ENCODE measurements at places on chromosomes 5 and 9.
A peak's percentile ranks its signal among the peaks of the same experiment; 100 is the strongest.

DNA sequence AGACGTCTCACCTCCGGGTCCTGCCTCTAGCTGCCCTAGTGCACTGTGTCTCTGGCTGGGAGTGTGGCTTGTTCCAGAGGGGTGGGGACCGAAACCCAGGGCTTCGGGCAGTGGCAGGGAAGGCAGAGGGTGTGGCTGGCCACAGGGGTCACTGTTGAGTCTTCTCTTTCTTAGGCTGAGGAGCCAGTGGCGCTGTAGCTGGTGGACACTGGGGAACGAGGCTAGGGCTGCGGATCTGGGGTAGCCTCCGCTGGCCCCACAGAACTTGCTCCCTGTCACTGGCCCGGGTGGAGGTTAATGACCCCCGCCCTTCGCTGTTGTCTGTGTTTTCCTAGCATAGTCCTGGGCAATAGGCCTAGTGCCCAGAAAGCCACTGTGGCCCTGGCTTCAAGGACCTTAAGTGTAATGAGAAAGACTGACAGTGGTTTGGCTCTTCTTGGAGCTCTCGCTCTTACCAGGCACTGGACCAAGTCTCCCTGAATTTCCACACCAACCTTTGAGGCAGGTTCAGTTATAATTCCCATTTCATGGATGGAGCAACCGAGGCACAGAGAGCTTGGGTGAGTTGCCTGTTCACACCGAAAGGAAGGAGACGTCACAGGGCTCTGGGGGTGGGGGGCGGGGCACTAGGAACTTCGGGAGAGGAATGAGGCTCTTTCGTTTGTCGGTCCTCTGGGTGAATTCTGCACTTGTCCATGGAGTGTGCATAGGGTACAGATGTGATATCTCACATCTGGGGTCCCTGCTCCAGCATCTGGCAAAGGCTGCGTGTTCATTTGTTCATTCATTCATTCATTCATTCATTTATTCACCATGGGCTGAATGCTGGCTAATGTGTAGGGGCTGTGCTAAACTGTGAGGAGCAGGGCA, 4.8 kb upstream of the IER5L start:
- no peak for DNase-seq

DNA sequence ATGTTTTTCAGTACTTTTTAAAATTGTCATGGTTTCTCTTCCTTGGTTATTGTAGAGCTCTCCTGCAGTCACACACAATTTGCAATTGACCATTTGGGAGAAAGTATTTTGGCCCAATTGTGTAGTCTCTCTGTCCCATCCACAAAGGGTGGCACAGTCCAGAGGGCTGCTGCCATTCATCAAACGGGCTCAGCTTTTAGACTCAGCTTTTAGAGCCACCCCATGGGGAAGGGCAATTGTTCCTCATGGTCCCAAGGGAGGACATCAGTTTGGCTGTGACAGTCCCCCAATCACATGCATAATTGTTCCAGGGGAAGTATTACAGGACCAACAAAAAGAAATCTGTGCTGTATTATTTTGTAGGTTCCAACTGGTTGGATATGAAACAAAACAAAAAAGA, 207.6 kb downstream of the ZNF462 start:
- DNase-seq = no peak

DNA sequence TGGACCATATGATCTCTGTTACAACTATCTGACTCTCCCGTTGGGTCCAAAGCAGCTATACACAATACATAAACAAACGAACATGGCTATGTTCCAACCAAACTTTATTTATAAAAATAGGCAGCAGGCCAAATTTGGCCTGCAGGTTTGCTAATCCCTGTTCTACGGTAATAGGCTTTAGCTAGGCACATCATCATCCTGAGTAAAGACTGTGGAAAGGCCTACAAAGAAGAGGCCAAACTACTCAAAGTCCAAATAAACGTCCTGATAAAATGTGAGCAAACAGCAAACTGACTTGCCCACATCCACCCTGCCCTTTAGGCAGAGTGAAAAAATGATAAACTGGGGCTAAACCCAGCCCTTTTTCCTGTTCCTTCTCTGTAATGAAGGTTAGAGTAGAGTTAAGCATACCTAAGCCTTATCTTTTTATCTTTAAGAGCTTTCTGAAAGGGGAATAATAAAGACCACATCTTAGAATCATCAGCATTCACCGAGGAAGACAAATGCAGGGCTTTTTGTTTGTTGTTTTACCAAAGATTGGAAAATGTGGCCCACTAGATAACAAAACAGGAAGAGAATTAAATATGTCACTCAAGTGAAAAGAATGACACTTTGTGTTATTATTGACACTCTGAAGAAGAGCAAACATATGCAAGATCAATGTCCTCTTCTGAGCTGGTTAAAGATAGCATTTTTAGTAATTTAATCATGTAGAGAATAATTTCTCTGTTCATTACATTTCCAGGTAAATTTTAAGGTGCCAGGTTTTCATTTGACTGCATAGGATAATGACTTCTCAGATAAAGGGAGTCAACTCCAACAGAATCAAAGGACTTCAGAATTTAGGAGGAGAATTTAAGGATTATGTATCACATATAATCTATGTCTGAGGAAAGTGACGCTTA, 160.0 kb upstream of the GNA14 start:
- DNase-seq = no peak

DNA sequence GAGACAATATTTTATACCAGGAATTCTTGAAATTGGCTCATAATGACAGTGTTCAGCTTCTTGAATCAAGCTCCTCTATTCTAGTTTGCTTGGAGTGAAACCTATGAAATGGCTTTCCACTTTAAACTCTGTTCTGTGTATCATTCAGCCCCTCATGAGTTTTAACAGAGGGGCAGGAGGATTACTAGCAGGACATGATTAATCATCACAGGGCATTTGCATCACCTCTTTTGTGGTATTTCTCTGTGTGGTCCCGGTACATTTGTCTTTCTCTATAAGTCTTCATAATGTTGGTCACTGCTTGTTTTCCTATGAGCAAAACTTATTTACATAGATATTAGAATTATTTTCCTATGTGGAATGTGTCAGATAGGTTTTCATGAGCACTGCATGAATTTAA, 21.2 kb downstream of the CAST start:
- DNase-seq = no peak

GRCh38 chr9:6232336-6232945, 16.8 kb downstream of the IL33 start:
- no peak for DNase-seq

GRCh38 chr5:40121236-40121635, 558.5 kb upstream of the PTGER4 start:
- DNase-seq = no peak

GRCh38 chr9:703392-703791, 138.1 kb upstream of the DMRT1 start:
- no peak for DNase-seq

- no peak for DNase-seq
These were observed 124.6 kb downstream of the TARS1 start for GRCh38 chr5:33565324-33565723.

DNA sequence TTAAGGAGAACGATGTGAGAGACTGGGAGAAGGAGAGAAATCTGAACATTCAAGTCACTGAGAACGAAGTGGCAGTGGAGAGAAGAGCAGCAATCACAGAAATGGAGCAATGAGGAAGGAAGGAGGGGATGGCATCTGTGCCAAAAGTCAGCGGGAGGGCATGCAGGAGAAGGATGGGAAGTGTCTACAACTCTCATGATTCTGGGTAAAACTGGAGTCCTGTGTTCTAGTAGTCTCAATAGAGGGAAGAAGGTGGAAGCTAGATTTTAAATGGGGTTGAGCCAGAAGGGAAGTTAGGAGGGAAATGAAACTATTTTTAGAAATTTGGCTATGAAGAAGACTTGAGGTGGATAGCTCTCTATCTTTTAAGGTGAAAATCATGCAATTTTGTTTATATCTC, 39.1 kb upstream of the SPATA31C2 start:
- no peak for DNase-seq

GRCh38 chr5:158430166-158430797, 571.3 kb upstream of the CLINT1 start:
- DNase-seq = no peak

- DNase-seq = no peak
These were observed 275.7 kb upstream of the MSX2 start for GRCh38 chr5:174448662-174449061.

- no peak for DNase-seq
These were observed 399.8 kb downstream of the OSTF1 start for GRCh38 chr9:75487856-75488718.

GRCh38 chr5:2147504-2148311, 265.0 kb upstream of the IRX4 start:
- no peak for DNase-seq

DNA sequence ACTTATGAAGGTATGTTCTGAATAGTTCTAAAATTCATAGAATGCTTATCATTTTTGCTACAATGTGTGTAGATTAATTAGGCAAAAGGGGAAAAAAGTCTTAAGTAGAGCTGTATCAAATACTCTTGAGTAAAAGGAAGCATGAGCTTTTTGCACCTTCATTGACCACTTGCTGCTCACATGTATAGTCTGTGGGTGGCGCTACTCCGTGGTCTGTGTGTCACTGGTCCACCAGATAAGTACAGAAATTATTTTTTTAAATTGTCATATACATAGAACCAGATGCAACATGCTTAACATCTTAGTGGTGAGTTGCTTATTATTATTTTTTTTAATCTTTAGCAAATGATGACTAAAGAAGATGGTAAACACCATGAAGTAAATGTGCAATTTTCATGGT, 130.2 kb downstream of the MAN2A1 start:
- DNase-seq = no peak

GRCh38 chr5:93164690-93165089, 416.3 kb downstream of the NR2F1-AS1 start:
- DNase-seq = no peak

GRCh38 chr5:33235824-33236223, 204.9 kb upstream of the TARS1 start:
- no peak for DNase-seq

- peak; percentile 57 for DNase-seq
These were observed 166.7 kb downstream of the GAPVD1 start for GRCh38 chr9:125428060-125428901.

- no peak for DNase-seq
These were observed 218.2 kb downstream of the GNA14 start for GRCh38 chr9:77429928-77430327.

DNA sequence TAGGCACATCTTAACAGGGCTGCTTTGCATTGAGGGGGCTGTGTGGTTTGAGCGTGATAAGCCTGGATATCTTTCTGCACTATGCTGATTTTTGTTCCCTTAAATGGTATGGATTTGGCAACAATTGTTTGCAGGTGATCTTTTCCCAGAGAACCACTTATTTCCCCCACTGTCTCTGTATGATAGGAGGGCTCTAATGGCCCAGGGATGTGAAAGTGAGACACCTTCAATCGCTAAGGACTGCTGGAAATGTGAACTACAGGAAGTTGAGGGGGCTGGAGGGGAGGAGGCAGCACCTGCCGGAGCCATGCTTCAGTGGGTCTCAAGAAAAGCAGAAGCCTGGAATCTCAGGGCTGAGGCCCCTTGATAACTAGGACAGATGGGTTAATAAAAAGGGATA, 29.4 kb downstream of the SYK start:
- no peak for DNase-seq

DNA sequence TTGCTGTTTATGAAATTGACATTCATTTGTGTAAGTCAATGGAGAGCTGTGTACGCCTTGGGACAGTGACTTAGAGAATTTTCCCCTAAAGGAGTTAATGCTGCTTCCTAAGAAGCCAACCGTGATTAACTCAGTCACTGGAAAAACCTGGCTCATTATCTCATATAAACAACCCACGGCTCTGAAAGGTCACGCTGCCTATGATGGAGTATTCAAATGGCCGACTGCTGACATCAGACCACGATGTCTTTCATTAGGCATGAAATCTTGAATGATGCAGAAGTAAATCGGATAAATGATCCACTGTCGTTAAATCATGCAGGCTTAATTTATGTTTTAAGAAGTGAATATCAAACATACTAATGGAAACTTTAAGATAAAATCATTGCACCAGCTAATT, 603.7 kb downstream of the RAB3C start:
- no peak for DNase-seq

- DNase-seq = no peak
These were observed 705.4 kb upstream of the RIOK2 start for GRCh38 chr5:97888439-97888838.

GRCh38 chr5:101364469-101364868, 461.4 kb upstream of the ST8SIA4 start:
- DNase-seq = no peak

DNA sequence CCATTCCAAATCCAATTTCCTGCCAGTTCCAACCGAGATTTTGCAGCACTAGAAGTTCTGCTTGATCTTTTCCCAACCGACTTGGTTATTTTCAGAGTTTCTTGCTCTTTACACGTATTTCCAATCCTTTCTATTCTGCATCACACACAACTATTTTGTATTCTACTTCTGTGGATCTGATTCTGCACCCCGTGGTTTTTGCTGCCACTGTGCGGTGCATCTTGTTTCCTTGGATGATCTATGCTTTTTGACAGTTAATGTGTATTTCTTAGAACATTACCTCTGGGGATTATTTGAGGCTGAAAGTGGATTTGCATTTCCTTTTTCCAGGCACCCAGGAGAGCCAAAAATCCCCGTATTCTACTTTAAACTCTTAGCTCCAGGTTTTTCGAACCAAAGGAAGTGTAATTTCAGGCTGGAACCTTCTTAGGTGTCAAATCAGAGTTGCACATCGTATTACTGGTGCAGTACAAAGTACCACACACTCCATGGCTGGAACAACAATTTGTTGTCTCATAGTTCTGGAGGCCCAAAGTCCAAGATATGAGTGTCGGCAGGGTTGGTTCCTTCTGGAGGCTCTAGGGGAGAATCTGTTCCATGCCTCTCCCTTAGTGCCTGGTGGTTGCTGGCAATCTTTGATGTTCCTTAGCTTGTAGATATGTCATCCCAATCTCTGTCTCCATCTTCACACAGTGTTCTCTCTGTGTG, 14.7 kb upstream of the SARDH start:
- no peak for DNase-seq

GRCh38 chr9:94927762-94928670, 201.5 kb downstream of the AOPEP start:
- no peak for DNase-seq

- DNase-seq = no peak
These were observed 302.8 kb downstream of the EFNA5 start for GRCh38 chr5:107367939-107368338.

- DNase-seq = no peak
These were observed 56.4 kb upstream of the NEURL1B start for GRCh38 chr5:172584638-172585037.

DNA sequence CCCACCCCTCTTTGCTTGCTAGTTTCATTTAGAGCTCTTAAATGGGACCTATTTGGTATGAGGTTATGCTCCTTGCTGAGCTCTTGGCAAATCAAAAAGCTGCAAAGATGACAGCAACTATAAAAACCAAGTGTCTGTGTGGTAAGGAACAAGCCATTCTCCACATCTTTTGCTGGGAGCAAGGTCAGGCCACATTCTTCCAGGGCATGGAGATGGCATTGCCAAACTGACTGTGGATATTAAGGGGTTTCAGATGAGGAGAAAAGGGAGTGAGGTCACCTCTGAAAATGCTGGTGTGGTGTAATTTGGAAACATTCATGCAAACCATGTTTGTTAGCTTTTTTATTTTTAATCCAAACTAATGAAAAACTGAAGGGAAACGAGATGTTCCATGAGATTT, 218.8 kb upstream of the IL12B start:
- no peak for DNase-seq
